ENCODE measurements at places on chromosomes 13 and 19.

- no peak for DNase-seq
Measured at GRCh38 chr13:43081866-43082265, 58.5 kb downstream of the DNAJC15 start.

DNA sequence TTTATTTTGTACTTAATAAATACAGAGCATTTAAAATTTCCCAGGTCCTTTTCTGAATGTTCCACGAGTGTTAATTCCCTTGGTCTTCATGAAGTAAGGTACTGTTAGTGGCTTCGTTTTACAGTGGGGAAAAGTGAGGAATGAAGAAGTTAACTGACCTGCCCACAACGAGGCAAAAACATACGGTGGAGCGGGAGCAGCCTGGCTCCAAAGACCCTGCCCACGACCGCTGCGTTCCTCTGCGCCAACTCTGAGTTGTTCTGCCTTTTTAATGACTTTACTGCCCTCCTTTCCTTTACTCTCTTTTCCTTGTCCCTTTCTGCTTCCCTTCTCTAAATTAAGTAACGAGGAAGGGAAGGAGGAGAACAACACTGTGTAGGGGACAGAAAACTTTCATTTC lies 392.9 kb downstream of the PCDH9 start:
- no peak for DNase-seq

DNA sequence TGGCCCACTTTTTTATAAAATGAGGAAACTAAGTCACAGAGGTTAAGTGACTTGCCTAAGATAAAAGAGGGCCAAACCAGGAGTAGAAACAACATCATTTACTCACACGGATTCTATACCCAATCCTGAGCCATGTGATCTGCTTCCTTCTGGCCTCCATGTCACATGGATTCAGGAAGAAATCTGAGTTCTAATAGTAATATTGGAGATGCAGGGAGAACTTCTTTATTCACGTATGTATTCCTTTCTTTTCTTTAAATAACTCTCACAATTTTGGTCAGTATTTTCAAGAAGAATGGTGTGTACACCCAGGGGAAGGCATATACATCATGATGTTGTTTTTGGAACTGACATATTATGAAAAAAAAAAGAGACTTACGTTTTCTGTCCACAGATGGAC lies 1.8 kb downstream of the POSTN start:
- DNase-seq: no peak

DNA sequence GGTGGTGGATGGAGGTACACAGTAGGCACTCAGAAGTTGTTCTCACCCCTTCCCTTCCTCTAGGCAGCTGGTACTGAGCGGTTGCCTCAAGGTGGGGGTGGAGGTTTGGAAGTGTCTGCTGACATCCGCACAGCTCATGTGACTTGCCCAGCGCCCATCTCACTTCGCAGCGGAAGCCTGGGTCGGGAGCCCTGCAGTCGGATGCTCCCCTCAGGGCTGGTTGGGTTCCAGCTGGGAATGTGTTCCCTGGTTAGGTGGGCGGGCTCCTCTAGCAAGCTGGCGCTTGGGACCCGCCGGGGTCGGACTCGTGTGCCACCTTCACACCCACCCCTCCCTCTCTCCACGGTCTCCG lies 10.2 kb downstream of the PPP1R37 start:
- DNase-seq: peak; percentile 36

DNA sequence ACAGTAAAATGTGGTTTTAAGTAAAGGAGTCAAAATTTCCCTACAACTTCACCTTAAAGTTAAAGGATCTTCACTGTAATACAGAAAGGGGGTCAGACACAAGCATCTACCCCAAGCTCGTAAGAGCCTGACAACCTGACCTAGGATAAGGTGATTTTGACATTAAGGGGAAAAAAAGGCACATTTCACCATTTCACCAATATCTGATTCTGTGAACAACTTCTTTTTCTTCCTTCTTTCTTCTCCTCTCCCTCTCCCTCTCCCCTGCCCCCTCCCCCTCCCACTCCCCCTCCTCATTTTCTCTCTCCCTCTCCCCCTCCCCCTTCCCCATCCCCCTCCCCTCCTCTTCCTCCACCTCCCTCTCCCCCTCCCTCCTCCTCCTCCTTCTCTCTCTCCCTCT lies 796.7 kb upstream of the ARGLU1 start:
- no peak for DNase-seq

DNA sequence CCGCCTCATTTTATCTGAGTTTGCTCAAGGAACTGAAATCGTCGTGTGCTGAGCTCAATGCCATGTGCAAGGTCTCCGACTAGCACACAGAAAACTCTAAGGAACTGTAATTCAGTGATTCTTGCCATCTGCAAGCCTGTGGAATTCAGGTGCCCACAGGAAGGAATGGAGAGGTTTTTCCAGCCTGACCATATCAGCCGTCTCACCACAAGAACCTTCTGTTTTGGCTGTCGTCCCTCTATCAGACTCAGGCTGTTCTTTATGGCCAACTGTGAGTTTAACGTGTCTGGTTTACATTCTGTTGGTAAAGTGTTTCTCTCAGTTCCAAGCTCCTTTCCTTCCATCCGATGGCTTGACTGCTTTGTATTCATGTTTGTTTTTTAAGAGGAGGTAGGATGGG lies 293.5 kb downstream of the SPRY2 start:
- DNase-seq: no peak

Data from stimulated activated CD4-positive, alpha-beta T cell treated with anti-CD3 and anti-CD28 coated beads, Interleukin-4, amount 100 ng/mL, for 24 hours (primary cell).